A172 (cell line): ENCODE measurements at places on chromosomes 16 and 17.

DNA sequence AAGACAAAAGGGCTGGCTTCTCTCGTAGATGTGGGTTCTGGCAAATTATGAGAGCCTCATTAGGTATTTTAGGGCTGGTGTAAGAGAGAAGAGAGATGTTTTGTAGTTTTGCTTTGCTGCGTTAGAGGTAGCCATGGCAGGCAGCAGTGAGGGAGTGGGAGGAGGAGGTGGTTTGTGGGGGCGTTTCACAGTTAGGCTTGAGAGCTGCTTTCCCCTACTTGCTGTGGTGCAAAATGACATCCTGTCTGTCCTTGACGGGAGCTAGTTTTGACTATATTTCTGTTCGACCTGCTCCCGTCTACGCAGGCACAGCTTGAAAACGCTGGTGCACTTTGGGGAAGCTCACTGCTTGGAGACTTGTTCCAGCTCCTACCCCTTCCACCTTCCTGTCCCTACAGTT lies 75.5 kb downstream of the SLC5A11 start:
- no peak for DNase-seq

- no peak for DNase-seq
Measured at GRCh38 chr17:14058051-14058450, 11.3 kb upstream of the COX10 start.

- peak; percentile 40 for DNase-seq
Measured at GRCh38 chr17:4477255-4477791, 21.4 kb upstream of the SPNS2 start.

GRCh38 chr17:42475835-42476234 lies 17.2 kb downstream of the ATP6V0A1 start:
- DNase-seq, result no peak

DNA sequence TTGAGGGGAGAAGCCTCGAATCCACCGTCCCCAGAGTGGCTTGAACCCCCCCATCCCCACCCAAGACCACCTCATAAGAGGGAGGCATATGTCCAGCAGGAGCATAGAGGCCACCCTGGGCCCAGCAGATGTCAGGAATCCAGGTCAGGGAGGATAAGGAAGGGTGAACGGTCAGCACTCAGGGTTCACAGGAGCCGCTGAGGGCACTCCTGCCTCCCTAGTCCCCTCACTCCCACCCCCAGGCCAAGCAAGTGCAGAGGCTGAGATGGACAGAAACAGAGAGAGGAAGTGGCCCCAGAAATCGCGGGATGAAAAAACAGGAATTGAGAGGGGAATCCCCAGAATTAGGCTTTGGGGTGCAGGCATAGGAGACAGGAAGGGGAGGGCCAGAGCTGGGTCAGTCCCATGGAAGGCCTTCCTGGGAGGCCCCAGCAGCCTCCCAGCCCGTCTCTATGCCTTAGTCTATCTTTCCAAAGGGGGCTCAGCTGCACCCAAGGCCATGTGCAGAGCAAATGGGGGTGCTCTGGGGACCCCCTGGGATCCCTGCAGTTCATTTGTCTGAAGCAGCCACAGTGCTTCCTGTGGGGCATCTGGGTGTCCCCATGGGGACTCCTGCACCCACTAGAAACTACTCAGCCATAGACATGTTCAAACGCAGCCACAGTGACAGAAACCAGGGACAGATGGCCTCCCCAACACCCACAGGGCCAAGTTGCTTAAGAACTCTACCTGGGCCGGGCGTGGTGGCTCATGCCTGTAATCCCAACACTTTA lies 1.7 kb downstream of the CMTM3 start:
- peak; percentile 49 for DNase-seq

DNA sequence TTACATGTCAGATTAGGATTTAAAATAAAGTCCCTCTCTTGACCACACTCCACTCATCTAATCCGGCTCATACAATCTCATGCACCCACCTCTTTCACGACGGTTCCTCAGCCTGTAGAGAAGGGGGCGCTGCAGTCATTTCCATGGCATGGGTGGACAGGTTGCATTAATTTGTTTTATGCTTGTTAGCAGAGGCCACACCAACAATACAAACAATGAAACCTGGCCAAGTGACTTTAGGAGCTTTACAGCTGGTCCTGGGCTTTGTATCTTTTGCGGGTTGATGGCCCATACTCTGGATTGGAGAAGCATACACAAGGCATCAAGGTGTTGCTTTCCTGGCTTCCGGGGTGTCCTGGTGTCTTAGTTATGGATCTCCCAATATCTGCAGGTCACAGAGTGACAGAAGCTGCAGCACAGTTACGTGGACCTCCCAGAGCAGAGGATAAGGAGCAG lies 9.7 kb upstream of the SNF8 start:
- DNase-seq, result peak; percentile 53

- DNase-seq, result no peak
Measured at GRCh38 chr17:55299890-55300289, 35.1 kb downstream of the HLF start.

GRCh38 chr16:83666449-83666848 lies 141.3 kb upstream of the HSBP1 start:
- no peak for DNase-seq

DNA sequence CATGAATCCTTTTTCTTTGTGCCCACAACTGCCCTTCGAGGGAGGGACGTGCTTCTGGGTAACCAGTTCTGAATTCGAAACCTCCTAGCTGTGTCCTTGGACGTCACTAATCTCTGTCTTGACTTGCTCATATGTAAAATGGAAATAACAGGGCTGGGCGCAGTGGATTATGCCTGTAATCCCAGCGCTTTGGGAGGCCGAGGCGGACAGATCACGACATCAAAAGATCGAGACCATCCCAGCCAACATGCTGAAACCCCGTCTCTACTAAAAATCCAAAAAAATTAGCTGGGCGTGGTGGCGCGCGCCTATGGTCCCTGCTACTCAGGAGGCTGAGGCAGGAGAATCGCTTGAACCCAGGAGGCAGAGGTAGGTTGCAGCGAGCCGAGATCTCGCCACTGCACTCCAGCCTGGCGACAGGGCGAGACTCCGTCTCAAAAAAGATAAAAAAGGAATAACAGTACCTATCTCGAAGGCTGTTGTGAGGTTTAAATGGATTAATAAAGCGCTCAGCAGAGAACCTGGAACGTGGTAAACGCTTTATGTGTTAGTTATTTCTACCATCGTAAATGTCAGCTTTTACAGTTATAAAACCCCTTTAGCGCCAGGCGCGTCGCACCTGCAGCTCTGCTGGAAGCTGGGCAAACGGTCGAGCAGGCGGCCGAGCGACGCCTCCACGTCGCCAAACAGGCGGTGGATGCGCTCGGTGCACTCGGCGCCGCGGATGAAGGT lies 641 bp downstream of the COG8 start:
- DNase-seq, result no peak

GRCh38 chr16:56675685-56676210 lies 6.1 kb downstream of the MT1H start:
- DNase-seq, result no peak

DNA sequence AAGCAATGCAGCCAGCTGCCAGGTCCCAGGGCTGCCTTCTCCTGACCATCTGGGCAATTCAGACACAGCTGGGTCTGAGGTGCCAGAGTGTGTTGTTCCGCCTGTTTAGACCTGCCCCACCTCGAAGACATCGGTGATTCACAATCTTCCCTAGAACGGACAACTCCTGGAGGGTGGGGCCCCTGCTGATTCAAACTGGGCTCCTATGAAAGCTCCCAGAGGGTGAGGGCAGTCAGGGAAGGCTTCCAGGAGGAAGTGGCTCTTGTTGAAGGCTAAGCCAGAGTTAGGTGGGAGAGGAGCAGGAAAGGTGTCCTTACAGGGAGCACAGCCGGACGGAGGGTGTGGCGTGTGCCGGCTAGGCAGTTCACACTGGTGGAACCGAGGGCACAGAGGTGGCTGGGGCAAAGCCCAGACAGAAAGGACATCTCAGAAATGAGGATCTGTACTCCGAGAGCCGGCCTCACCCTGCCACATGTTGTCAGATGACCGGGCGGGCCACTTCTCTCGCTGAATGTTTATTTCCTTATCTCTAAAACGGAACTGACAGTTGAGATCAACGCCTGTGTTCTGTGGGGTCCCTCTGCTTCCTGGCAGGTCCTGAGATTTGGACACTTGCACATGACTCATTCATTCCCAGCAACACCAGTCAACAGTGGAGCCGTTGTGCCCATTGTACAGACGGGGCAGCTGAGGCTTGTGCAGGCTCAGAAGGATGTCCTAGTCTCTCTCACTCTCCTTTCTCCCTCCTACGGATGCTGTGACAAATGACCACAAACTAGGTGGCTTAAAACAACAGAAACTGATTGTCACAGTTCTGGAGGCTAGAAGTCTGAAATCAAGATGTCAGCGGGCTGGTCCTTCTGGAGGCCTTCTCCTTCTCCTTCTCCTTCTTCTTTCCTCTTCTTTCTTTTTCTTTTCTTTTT lies 26.9 kb upstream of the LITAF start:
- DNase-seq, result peak; percentile 70

- DNase-seq, result peak; percentile 22
Measured at GRCh38 chr17:29107084-29107483, 64.1 kb downstream of the PIPOX start.

- DNase-seq, result peak; percentile 72
Measured at GRCh38 chr17:39062846-39063680, 88.4 kb downstream of the PLXDC1 start.

GRCh38 chr16:23508589-23509440 lies 1.5 kb downstream of the GGA2 start:
- DNase-seq, result no peak

DNA sequence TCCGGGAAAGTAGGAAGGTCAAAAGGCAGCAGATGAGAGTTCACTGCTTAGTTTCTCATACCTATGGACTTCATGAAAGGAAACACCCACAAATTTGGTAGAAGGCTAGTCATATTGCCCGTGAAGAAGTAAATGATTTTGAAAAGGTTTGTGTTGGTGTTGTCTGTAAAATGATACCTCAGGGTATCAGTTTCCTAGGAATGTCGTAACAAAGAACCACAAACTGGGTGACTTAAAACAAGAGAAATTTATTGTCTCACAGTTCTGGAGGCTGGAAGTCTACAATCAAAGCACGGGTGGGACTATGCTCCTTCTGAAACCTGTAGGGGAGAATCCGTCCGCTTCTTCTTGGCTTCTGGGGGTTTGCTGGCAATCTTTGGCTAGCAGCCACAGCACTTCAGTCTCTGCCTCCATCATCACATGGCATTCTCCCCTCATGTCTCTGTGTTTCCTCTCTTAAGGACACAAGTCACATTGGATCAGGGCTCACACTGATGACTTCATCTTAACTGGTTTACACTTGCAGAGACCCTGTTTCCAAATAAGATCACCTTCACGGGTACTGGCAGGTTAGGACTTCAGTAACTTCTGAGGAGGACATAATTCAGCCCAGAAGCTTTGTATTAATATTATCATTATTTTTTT lies 2.0 kb upstream of the NAE1 start:
- no peak for DNase-seq

DNA sequence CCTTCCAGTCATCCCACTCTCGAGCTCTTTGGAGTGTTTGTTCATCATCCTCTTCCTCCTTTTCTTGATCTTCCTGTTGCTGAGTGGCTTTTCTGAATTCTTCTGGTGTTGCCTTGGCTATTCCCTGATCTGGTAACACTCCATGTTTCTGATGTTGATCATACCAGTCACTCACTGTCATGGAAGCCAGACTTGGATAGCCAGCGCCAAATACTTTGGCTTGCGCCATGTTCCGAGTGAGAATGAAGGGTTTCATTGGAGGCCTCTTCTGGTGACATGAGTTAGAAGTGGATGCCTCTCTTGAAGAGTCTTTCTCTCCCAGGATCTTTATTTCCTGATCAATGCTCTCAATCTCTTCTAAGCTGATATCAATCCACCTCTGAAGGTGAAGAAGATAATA lies 31.2 kb downstream of the TEX14 start:
- no peak for DNase-seq

GRCh38 chr16:72255786-72256185 lies 83.8 kb upstream of the PMFBP1 start:
- DNase-seq, result no peak

- peak; percentile 88 for DNase-seq
Measured at GRCh38 chr17:10429421-10430045, 7.8 kb upstream of the MYH8 start.

DNA sequence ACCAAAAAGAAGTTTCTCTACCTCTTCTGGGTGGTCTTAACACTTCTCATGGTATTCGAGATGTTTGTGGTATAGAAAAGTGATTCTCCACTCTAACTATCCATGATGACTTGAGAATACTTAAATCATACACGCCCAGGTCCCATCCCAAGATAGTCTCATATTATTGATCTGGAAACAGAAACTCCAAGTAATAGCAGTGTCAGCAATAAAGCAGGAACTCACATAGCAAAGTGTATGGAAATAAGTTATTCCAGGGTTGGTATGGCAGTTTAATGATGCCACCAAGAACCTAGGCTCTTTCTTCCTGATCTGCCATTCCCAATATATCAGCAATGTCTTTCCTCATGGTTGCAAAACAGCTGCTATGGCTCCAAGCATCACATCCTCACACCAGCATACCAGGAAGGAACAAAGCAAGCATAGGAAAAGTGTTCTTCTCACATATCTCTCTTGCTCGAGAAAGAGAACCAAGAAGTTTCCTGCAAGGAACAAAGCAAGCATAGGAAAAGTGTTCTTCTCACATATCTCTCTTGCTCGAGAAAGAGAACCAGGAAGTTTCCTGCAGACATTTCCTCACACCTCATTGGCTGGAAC lies 23.6 kb upstream of the TOX3 start:
- DNase-seq, result no peak

DNA sequence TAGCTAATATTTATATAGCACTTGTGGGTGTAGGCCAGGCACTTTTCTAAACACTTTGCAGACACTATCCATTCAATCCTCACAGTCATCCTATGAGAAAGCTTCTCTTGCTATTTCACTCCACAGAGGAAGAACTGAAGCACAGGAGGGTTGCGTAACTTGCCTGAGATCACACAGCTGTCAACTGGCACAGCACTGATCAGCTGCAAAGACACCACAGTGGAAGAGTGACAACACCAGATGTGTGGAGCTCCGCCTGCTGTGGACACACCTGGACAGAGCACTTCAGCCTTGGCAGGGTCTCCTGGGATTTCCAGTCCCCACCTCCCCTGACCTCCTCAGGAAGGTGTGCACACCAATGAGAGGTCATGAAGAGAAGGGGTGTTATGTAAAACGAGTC lies 13.3 kb upstream of the CNEP1R1 start:
- no peak for DNase-seq

GRCh38 chr17:68398691-68399637 lies 58.3 kb downstream of the WIPI1 start:
- peak; percentile 81 for DNase-seq

GRCh38 chr16:57126411-57126810 lies 34.0 kb downstream of the CPNE2 start:
- DNase-seq, result peak; percentile 40

GRCh38 chr17:15942207-15942833 lies 2.6 kb upstream of the ADORA2B start:
- DNase-seq, result no peak

GRCh38 chr17:45018514-45018847 lies 33.0 kb downstream of the DCAKD start:
- DNase-seq, result no peak

GRCh38 chr16:10325783-10326543 lies 59.9 kb upstream of the ATF7IP2 start:
- DNase-seq, result peak; percentile 86

- DNase-seq, result no peak
Measured at GRCh38 chr17:8847891-8848290, 19.6 kb downstream of the PIK3R6 start.

DNA sequence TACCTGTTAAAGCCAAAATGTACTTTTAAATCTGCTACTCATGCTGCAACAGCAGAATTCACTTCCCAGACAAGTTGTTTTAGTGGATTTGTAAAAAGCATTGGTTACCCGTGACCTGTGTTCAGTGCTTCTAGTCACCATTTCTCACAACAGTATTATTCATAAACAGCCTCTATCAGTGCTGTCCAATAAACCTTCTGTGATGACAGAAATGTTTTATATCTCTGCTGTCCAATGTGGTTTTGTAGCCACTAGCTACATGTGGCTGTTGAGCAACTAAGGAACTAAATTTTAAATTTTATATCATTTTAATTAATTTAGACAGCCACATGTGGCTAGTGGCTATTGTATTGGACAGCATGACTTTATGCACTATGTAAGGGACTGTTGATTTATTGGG lies 12.6 kb downstream of the MAP3K3 start:
- no peak for DNase-seq
